Activated CD8-positive, alpha-beta memory T cell treated with anti-CD3 and anti-CD28 coated beads for 1 hour (primary cell): ENCODE measurements at places on chromosomes 11 and 22.

- no peak for DNase-seq
Measured at GRCh38 chr11:122076512-122077120, 39.4 kb downstream of the BLID start.

- no peak for DNase-seq
Measured at GRCh38 chr11:12829131-12829530, 154.9 kb downstream of the TEAD1 start.

DNA sequence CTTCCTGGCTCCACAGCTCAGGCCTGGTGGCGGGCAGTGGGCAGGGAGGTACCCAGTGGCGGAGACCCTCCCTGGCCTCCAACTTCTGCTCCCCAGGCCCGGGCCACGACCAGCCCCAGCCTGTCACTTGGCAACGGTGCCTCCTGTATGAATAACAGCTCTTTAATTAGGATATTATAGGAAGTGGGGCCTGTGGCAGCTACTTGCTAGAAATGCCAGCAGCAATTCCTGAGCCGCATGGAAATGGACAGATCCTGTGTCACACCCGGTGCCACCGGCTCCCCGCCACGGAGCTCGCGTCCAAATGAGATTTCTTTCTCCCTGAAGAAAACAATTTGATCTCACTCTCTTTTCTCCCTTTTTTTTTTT is 104.5 kb downstream of the CHST1 start:
- DNase-seq, result no peak

DNA sequence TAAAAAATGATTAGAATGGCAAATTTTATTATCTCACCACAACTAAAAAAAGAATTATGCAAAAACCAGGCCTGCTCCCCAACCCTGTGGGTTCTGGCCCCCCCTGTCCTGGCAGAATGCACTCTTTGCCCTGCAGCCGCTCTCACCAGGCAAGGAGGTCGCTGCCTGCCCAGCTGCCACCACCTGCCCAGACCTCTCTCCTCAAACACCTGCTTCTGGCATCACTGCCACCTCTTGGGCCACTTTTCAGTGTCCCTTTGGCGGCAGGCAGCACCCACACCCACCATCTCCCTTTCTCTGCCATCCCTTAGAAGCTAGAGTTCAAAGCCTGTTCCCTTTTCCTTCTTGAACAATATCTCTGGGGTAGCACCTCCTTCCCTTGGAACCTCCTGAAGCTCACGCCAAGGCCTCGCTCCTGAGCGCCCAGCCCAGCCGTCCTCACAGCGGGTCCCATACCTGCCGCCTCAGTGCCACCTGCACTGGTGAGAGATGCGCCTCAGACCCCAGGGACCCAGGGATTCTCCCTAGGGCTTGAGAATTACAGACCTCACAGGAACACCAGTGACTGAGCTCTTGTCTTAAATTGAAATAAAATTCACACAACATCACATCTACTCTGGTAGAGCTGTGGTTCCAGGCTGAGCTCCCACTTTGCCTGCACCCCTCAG is 44.6 kb downstream of the SGSM3 start:
- DNase-seq, result no peak

GRCh38 chr11:100910808-100911207 is 218.8 kb downstream of the PGR start:
- DNase-seq, result no peak

DNA sequence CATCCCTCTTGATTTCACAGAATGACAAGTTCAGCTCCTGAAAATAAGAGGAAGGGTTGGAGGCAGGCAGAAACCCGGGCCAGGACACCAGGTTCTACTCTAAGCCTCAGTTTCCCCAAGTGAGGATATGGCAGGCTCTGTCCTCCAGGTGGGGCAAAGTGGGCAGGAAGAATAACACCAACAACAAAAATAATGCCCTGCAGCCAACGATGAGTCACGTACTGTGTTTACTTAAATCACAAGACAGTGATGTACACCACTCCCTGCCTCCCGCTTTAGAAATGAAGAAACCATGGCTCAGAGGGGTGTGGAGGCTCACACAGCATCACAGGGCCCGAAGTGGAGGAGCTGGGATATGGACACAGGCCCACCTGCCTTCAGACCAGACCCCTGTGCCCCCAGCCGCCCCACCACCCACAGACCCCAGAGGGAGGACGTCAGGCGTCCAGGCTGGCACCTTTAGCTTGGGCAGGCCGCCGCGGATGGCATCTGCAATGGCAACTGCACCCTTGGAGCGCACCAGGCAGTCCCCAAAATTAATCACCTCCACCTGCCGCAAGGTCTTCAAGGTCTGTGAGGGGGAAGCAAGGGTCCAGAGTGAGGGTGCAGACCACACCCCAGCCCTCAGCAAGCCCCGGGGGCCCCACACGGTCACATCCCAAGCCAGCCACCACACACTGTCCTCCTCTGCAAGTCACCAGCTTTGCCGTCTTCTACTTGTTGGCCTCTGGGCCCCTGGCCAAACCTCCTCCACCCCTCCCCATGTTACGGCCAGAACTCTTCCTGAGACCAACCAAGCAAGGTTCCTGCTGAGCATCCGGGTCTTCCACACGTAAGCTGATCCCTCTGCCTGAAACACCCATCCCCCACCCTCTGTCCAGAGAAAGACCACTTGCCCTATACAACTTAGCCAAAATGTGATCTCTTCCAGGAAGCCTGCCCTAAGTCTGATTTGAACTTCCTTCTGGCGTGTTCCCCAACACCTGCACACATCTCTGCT is 15.8 kb upstream of the CHADL start:
- no peak for DNase-seq

DNA sequence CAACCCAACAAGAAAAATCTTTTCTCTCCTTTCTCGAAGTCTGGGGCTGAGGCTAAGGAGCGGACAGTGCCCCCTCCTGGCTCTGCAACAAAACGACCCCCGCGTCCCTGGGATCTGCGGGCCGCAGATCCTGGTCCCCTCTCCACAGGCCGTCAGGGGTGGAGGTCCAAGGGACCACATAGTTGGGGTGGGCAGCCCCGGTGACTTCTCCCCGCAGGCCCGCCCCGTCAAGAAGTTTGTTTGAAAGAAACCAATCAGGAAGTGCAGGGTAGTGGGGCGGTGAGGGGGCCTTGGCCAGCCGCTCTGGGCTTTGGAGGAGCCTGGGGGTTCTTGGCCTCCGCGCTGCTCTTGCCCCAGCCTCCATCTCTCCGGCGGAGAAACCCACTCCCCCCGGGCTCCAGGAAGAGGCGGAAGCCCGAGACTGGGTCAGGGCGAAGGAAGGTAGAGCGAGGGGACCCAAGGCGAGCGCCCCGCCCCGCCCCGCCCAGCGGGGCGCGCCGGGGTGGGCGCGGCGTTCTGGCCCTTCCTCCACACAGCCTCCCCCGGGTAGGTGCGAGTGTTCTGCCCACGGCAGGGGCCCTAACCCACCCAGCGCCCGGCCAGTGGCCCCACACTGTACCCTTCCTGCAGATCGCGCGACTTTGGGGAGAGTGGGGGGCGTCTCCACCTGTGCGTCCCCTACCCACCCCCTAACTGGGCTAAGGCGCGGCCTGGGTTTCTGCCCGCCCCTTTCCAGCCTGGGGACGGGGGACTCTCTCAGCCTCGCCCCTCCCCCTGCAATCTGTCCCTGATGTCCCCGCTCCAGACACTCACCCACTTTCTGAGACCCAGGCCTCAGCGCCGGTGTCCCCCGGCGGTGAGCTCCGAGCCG is 1.3 kb downstream of the TP53I11 start:
- DNase-seq, result no peak

- DNase-seq, result no peak
Measured at GRCh38 chr22:32331236-32331917, 26.3 kb upstream of the RFPL3 start.

DNA sequence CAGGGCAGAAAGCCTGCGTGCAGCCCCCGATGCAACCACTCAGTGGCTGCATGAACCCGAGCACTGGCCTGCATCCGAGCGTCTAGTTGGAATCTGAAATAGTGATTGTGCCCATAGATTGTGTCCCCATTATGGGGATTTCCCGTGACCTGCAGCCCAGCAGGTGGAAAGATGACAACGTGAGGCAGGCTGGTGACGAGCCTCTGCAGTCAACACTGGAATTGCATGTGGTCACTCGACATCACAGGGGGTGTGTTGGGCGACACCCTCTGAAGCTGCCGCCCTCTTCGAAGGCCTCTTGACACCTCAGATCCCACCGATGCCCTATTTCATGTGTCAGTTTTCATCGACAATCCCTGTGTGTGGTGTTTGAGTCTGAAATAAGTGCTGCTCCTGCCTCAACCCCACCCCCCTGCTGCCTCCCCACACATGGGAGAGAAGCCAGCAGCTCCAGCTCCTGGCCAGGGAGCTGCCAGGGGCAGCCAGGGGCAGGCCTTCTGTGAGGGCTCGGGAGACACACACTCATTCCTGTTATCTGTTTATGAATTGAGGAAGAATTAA is 172.0 kb upstream of the B3GAT1 start:
- DNase-seq, result no peak

DNA sequence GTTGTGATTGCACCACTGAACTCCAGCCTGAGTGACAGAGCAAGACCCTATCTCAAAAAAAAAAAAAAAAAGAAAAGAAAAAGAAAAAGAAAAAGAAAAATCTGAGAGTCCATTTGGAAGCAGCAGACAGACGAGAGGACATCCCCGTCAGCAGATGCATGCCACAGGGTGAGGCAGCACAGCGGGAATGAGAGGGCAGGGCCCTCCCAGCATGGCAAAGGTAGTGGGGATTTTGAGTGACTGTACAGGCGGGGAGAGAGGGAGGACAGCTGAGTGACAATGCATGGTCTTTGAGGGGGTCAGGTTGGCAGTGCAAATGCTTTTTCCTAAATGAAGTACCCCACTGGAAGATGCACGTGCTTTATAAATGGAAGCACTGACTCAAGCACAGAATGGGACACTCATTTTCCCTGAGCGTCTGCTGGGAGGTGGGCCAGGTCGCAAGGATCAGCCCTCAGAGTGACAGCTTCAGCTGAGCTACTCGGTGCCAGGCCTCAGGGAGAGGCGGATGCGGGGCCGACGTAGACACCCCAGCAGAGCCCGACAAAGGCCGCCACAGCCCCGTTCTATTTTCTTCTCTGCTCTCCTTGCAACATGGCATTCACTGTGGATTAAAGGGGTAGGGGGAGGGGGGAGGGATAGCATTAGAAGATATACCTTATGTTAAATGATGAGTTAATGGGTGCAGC is 113.5 kb downstream of the SHANK2 start:
- no peak for DNase-seq

- no peak for DNase-seq
Measured at GRCh38 chr11:107741044-107741823, 29.4 kb upstream of the SLN start.

DNA sequence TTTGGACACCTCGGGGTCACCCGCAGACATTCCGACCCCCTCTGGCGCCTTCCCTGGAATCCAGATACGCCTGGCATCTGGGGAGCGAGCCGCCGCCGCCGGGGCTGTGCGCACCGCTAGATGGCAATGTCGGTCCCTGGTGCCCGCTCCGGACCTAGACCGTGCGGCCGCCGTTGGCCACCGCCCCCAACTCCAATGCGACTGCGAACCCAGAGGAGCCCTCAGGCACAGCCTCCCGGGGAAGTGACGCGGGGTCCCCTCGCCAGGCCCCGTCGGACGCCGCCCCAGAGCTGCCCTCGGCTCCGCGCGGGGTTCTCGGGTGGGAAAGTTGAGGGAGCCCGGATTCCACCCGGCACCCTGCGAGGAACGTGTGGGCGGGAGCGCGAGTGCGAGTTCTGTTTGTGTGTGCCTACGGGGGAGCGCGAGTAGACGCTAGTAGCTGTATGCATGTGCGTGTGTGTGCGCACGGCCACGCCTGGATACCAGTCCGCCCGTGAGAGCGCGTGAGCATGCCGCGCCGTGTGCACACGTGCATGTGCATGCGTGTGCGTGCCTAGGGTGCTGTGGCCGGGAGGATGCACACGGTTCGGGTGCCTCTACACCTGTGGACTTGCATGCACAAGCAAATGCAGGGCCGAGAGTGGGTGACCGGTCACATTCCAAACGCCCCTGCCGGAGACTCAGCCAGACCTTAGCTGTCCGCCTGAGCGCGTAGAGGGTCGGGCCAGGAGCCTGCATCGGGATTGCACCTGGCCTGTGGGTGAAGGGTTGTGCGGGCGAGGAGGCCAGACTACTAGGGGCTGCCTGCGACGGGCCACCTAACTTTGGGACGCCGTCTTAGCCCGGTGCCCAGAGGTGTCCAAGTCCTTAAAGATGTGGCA is 1.9 kb downstream of the CHRM4 start:
- no peak for DNase-seq

GRCh38 chr11:129637473-129637872 is 178.2 kb upstream of the TMEM45B start:
- DNase-seq, result no peak

DNA sequence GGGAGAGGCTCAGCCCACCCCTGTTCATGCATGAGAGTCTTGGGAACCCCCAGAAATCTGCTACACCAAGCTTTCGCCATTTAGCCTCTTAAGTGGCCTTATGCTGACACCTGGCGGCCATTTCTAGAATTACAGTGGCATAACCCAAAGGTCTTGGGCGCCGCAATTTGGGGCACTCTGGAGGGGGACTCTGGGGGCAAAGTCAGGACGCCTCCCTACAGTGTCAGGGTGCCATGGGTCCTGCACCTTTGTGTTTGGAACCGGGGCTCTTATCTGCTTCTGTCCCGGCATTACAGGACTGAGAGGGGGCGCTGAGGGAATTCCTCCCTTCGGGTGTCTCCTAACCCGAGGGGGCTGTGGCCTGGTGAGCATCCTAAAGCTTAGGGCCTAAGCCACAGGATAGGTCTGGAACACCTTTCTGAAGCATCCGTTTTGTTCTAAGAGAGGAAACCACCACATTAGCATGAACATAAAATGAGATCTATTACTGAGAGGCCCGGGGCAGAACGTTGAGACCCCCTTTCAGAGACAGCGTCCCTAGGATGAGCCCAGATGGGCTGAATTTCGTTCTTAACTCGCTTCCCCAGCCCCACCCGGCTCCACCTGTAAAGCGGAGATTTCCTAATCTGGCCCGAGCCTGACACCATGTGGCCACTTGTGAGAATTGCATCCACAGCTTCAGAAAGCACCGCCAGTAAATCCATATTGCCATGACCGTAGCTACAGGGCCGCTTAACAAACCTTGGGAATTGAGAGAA is 9.3 kb downstream of the INS start:
- peak; percentile 58 for DNase-seq

DNA sequence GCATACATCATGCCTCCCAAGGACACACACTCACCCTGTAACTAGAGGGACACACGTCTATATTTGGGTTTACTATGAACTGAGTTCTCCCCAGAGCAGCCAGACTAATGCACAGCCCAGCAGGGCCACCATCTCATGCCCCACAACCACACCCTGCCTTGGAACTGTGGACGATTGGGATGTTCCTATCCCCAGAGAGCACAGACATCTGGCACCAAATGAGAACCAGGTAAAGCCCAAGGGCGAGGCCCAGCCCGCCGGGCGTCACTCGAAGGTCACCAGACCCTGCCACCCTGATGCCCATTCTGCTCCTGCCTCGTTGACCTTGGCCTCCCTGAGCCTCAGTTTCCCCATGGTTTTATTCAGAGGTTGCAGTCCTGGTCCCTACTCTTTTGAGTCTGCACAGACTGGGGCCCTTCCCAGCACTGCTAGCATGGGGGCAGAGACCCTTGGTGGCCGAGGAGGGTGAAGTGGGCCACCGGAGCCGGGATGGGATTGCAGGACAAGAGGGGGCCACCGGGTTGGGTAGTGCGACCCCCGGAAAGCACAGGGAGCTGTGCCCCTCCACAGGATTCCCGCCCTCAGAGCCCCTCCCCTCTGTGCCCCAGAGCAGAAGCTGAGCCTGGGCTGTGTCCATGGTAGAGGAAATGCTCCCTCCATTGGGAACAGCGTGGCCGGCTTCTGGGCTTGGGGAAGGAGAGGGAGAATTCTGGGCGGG is 56.8 kb downstream of the IGLL5 start:
- no peak for DNase-seq
